ENCODE measurements at places on chromosomes 4 and X.

GRCh38 chr4:45438047-45438446, 685.8 kb downstream of the GABRG1 start:
- no peak for DNase-seq

DNA sequence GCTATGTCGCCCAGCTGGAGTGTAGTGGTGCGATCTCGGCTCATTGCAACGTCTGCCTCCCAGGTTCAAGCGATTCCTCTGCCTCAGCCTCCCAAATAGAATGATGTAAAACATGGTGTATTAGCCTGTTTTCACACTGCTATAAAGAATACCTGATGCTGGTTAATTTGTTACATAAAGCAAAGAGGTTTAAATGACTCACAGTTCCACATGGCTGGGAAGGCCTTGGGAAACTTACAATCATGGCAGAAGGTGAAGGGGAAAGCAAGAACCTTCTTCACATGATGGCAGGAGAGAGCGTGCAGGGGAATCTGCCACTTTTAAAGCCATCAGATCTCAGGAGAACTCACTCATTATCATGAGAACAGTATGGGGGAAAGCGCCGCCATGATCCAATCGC, 1191.8 kb downstream of the ARAP2 start:
- no peak for DNase-seq

DNA sequence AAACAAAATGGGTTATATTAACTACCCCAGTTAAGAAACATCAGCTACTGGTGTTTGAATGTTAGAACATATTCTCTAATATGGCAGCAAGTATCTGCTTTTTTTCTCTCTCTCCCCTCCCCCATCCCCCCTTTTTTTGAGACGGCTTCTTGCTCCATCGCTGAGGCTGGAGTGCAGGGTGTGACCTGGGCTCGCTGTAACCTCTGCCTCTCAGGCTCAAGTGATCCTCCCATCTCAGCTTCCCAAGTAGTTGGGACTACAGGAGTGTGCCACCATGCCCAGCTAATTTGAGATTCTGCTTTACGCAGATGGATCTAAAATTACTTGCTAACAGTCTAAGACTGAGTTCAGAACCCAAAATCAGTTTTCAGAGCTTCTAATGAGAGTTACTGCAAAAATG, 101.9 kb downstream of the AFF1 start:
- no peak for DNase-seq

GRCh38 chrX:137945470-137945869, 379.5 kb downstream of the ZIC3 start:
- no peak for DNase-seq

DNA sequence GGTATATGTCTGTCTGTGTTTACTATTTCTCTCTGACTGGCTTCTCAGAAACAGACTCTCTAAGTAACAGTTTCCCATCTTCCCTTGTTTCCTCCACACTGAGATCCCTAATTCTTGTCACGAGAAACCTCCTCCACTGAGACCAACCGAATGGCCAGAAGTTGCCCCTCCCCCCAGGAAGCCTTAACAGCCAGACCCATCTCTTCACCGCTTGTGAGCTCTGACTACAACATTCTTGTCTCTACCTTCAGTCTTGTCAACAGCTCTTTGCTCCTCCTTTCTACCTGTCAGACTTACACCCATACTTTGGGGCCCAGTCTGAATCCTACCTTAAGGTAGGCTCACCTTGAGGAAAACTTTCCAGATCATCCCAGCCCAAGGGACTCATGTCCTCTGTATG, 90.8 kb downstream of the NHSL2 start:
- peak; percentile 70 for DNase-seq

GRCh38 chrX:2526390-2526789, 25.6 kb upstream of the DHRSX start:
- no peak for DNase-seq

DNA sequence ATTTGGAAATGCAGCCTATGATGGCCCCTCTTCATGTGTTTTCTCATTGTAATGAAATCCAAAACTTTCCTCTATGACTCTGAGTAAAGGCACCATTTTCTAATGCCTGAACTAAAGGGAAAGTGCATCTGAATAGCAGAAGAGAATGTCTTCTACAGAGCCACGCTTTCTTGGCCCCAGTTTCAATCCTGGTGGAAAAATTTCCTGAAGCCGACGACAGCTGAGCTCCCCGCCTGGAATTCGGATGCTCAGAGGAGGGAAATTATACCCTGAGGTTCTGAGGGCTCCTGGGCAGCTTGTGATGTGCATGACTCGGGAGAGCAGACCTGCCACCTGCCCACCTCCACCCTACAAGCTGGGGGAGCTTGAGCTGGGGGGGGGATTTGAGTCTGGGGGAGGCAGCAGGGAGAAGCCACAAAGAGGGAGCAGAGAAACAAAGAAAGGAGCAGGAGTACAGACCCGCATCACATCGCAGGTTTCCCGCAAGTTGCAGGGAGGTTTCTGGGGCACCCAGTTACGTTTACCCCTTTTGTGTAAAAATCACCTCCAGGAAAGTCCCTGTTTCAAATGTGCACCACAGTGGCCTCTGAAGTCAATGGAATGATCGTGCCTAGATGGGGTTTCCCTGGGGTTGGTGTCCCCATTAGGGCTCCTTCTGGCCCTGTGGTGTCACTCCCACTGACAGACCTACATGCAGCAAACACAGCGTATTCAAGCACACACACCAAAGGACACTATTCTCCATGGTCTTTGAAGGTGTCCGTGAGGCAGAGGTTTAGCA, 145.6 kb upstream of the RBPJ start:
- DNase-seq = no peak

DNA sequence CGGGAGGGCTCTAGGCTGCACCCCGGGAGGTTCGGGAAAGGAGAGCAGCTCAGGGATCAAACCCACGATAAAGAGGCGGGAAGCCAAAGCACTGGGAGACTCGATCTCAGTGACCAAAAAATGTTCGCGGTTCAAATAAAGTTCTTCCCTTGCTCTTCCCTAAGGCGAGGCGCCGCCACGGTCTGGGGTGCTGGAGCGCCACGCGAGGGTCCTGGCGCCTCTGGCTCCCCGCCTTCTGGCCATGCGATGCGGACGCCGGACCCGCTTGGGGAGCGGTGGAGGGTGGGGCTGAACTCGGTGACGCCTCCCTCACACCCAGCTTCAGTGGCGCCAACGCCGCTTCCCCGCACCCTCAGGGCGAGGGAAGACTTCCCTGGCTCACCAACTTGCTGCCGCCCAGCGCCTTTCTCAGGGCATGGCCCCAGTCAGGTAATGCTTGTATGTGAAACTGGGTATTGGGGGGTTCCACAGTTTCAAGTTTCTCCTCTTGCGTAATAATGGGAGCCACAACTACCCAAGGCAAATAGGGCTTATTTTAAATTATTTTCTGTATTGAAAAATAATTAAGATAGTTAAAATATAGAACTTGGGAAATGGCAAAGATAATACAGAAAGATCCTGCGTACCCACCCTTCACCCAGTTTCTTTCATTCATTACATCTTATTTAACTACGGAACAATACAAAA, at the start of gene QRFPR:
Gene QRFPR, minus strand, starts transcription at position 243 of the 687 bp plus-strand sequence. CDS start 371 bp downstream, outside the sequence.
- no peak for DNase-seq

- no peak for DNase-seq
These were observed 162.5 kb downstream of the PRDM5 start for GRCh38 chr4:120760047-120760446.

DNA sequence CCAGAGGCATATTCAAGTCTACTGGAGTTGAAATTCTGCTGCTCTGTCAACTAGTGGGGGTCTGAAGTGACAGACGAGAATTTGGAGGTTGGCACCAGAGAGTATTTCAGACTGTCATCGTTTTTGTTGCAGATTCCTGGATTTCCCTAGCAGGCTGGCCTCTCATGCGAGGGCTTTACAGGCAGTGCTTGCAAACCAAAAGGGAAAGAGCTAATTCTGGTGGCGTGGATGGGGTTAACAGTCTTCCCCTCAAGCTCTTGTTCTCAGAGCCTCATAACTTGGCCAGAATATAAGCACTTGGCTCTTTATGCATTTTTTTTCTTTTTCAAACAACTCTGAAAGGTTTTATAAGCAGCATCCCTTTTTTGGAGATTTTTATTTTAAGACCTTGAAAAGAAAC, at the start of gene SPARCL1:
Gene SPARCL1, minus strand, starts transcription at position 190 of the 400 bp plus-strand sequence. CDS start 29,802 bp downstream, outside the sequence.
- DNase-seq = no peak

DNA sequence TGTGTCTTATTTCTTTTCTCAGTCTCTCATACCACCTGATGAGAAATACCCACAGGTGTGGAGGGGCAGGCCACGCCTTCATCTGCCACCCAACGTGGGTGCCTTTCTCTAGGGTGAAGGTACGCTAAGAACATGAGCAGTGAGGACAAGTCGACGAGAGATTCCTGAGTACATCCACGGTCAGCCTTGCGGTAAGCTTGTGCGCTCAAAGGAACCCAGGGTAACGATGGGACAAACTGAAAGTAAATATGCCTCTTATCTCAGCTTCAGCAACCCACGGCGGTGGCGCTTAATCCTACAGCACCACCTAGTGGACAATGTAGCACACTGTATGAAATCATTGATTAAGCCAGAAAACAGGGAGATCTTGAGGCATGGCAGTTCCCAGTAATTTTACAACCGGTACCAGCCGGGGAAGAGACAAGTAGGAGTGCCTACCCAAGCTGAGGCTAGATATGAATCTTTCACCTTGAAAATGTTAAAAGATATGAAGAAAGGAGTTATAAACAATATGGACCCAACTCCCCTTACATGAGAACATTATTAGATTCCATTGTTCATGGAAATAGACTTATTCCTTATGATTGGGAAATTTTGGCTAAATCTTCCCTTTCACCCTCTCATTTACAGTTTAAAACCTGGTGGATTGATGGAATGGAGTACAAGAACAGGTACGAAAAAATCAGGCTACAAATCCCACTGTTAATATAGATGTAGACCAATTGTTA, 63.0 kb downstream of the ZNF732 start:
- DNase-seq = no peak

- DNase-seq = no peak
These were observed 569.1 kb upstream of the ZFP42 start for GRCh38 chr4:187426511-187426910.

DNA sequence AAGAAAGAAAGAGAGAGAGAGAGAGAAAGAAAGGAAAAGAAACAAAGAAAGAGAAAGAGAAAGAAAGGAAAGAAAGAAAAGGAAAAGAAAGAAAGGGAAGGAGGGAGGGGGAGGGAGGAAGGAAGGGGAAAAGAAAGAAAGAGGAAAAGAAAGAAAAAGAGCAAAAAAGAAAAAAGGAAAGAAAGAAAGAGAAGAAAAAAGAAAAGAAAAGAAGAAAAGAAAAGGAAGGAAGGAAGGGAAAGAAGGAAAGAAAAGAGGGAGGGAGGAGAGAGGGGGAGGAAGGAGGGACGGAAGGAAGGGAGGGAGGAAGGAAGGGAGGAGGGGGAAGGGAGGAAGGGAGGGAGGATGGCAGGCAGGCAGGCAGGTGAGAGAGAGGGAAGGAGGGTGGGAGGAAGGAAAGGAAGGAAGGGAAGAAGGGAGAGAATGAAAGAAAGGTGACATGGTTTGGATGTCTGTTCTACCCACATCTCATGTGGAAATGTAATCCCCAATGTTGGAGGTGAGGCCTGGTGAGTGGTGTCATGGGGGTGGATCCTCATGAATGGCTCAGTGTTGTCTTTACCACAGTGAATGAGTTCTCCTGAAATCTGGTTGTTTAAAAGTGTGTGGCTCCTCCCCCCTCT, 83.0 kb upstream of the DCLK2 start:
- no peak for DNase-seq

DNA sequence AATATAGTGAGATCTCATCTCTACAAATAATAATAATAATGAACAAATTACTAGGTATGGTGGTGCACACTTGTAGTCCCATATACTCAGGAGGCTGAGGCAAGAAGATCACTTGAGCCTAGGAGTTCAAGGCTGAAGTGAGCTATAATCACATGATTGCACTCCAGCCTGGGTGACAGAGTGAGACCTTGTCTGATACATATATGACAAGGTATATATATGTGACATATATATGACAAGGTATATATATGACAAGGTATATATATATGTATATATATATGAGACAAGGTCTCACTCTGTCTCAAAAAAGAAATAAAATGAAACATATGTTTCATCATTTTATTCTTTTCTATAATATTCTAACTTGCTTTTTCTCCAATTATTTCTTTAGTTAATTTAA, 278.1 kb upstream of the TET2 start:
- DNase-seq = no peak

DNA sequence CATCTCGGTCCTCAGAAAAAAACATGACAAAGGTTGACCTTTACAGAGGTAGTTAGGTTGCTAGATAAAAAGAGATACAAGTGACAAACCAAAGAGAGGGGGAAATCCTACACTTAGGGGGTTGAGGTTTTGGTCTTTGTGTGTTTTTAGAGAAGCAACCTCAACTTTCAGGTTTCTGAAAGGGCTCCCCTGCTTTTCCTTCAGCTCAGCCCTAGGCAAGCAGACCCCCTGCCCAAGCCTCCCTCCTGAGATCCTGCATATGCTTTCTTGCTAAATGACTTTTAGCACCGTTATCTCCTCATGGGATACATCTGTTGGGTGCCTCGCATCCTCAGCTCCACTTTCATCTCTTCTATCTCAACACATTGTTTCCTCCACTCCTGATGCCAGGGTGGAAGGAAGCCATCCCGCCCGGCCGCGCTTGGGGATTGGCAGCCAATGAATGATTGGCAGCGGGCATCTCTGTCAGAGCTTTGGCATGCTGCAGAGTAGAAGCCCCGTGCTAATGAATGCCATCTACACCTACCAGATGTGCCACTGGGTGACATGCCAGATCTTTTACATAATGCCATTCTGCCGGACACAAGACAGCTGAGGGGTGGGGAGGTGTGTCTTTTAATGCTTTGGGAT, 15.0 kb upstream of the PRDM8 start:
- no peak for DNase-seq

GRCh38 chr4:48334900-48335384, 6.4 kb upstream of the SLAIN2 start:
- no peak for DNase-seq

DNA sequence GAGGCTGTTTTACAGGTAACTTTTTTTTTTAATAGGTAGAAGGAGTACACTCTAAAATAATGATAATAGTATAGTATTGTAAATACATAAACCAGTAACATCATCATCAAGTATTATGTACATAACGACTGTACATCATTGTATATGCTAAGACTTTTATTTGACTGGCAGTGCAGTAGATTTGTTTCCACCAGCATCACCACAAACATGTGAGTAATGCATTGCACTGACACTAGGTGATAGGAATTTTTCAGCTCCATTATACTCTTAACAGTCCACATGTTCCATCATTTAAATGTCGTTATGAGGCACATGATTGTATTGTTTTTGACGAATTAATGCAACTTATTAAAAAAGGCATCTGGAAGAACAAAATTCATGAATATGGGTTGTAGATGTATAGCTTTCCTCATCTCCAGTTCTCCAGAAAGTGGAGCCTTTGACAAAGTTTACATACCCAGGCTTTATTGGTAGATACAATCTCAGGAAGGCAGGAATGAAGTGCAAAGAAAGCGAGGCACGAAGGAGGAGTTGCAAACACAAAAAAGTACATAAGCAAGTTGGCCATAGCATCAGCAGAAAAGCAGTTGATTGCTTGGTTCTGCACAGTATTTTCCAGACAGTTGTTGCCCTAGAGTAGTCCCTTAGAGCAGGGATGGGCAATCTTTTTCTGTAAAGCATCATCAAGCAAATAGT, 336.9 kb upstream of the NR3C2 start:
- DNase-seq = no peak

DNA sequence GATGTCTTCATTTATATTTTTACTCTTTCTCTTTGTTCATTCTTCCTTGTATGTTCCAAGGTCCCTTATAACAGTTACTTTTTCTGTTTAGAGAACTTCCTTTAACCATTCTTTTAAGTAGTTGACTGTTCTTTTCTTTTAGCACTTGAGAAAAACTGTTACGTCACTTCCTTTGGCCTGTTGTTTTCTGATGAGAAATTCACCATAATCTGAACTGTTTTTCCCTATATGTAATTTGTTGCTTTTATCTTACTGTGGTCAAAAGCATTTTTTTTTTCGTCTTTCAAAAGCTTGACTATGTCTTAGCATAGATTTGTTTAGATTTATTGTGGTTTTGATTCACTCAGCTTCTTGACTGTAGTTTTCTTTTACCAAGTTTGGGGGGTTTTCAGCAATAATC, 1660.3 kb upstream of the PCDH10 start:
- no peak for DNase-seq

Measured in osteocyte (in vitro differentiated cells).